ENCODE measurements at places on chromosomes 2 and 18.

GRCh38 chr2:165274698-165275097, 35.5 kb downstream of the SCN2A start:
- peak; percentile 14 for DNase-seq

DNA sequence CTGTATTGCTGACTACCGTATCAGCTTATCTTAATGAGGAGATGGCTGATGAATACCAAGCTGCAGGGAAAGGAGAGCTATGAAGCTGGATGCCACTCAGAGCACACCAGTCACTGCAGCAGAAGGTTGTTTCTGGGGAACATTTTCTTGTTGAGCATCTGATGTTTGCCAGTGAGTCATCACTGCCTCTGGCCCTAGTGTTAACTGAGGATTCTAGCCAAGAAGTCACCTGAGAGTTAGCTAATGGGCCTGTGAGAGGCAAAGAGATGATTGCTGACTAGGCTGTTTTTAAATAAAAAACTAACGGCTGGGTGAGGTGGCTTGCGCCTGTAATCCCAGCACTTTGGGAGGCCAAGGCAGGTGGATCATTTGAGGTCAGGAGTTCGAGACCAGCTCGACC, 37.9 kb downstream of the CCDC150 start:
- peak; percentile 56 for DNase-seq

DNA sequence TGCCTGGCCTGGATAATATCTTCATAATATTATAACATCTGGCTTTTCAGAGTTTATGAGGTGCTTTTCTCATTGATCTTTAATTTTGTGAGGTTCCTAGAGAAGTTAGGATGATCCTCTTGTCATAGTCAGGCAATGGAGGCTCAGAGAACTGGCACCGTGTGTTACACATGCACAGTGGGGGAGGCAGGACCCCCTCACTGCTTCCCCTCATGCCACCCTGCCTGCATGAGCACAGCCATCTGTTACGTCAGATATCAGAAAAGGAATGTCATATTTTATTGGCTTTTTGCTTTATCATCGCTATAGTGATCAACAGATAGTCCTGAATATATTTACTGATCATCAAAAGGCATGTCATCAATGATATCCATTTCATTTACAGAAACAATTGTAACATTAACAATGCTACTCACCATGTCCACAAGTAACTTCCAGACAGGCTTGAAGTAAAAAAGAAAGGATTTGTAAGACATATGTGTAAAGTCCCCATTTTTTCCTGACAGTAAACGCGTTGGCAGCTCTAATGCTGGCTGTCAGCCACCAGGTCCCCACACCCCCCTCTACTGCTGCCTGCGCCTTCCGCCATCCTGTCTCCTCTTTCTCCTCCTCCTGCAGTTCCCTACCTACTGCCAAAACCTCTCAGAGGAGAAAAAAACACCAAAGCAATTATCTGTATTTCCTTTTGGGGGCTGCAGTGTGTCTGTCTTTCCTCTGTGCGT, 18.8 kb downstream of the ENOSF1 start:
- DNase-seq = no peak

DNA sequence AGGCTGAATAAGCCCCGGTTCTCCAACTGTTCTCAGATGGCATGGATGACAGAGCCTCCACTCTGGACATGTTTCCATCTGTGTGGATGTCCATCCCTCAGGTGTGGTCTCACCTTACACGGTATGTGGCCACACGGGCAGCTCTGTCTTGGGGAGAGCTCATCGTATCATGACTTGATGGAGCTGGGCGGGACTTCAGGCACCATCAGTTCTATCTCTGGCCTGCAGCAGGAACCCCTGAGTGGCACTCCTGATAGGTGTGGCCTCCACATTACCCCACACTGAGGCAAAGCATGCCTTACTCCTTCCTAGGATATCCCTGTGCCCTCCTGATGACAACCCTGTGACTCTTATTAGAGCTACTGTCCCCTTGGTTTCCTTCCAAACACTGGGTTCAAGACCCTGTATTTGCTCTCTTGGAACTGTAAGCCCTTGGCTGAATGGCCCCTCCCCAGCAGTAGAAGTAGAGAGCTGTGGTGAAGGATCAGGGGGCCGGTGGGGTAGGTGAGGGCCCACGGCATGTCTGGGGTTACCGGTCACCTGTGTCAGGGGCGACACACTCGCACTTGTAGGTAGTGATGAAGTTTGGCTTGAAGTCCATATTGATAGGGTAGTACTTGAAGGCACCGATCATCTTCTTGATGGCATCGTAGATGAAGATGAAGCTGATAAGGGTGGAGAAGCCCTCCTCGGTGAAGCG, 48.2 kb downstream of the MTHFD2 start:
- no peak for DNase-seq

- DNase-seq = peak; percentile 89
These were observed 66.1 kb downstream of the NAB1 start for GRCh38 chr2:190714958-190715357.

- no peak for DNase-seq
These were observed 306.0 kb downstream of the FBXO15 start for GRCh38 chr18:73841661-73842060.

GRCh38 chr2:149388120-149388816, 57.9 kb downstream of the LYPD6 start:
- no peak for DNase-seq

DNA sequence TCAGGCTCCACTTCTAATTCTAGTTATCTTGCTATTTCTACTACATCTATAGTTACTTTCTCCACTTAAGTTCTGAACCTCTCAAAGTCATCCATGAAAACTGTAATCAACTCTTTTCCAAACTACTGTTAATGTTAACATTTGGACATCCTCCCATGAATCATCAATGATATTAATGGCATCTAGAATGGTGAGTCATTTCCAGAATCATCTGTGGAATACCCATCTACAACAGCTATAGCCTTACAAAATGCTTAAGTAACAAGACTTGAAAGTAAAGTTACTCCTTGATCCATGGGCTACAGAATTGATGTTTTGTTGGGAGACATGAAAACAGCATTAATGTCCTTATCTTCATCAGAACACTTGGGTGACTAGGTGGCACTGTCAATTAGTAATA, 35.4 kb downstream of the BARD1 start:
- peak; percentile 47 for DNase-seq

DNA sequence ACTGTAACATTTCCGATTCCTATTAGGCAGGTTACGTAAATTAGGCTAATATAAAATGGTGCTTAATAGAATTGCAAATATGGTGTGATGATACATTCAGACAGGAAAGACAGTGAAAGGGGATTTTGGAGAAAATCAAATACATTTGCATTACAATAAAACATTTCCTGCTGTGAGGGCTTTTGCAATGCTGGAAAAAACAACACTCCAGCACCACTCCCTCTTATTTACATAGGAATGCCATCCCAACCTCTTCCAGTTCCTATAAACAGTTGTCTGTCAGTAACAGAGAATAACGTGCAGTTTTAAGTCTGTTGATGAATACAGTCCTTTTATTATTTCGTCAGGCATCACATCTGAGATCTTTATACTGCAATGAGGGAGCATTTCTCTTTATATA, 298.8 kb upstream of the FANCL start:
- peak; percentile 10 for DNase-seq

DNA sequence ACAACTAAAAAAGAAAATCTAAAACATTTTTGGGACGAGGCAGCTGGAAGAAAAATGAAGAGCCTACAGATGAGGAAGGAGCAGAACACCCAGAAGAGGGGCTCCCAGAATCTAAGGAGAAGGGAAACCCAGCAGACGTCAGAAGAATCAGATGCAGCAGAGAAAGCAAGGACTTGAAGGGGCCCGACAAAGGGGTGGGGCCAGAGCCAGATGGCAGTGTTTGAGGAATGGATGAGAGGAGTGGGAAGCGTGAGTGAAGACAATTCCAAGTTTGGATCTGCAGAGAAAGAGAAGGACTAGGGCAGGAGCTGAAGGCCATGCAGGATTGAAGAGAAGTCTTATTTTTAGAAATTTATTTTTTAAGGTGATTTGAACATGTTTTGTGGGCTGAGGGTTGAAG, 19.3 kb downstream of the PTMA start:
- no peak for DNase-seq

DNA sequence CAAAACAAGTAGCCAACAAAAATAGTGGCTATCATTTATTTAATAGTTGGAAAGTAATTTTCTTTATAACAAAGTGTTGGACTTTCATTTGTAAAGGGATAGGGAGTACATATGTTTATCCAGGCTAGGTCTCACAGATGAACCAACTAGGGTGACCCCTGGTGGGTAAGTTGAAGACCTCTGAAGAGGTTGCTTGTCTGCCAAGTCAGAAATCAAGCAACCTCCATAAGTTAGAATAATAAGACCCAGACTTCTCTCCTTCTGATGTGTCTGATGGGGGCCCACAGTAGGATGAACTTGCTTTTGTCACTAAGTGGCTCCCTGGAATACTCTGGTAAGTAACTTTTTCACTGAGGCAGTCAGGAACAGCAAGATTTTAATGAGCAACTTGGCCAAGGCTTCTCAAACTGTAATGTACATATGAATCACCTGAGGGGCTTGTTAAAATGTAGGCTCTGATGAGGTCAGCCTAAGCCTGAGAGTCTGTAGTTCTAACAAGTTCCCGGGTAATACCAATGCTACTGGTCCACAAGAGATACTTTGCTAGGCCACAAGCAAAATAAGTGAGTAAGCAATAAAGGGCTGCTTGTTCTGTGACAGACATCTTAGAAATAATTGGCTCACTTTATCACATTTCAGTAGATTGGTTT, 319.6 kb downstream of the PIK3C3 start:
- no peak for DNase-seq

DNA sequence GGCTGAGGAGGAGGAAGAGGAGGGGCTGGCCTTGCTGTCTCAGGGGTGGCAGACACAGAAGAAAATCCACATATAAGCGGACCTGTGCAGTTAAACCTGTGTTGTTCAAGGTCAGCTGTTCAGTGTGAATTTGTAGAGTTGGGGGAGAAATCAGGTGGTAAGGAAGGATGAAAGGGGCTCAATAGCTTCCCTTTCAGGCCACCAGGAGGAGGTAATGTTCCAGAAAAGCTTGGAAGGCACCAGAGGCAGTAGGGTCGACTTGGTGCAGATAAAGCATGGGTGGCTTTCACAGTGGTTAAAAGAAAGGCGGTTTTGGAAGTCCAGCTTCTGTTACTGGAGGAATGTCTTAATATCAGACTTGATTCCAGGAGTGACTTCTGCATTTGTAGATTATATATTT, 167.4 kb downstream of the THSD7B start:
- DNase-seq = no peak

DNA sequence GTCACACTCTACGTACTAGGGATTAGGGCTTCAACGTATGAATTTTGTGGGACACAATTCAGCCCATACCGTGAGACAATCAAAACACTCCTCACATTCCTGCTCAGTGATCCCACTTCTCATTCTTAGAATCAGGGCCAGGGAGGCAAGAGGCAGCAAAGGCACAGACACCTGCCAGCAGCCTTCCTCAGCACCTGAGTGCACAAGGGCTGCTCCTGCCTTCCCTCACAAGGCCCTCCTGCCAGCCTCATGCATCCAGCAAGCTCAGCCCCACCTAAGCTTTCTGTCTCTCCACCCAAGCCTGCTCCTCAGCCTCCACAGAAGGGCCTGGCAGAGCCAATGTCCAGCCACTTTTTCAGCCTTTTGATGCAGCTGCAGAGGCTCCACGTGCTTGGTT, 141.6 kb downstream of the SP3 start:
- no peak for DNase-seq

DNA sequence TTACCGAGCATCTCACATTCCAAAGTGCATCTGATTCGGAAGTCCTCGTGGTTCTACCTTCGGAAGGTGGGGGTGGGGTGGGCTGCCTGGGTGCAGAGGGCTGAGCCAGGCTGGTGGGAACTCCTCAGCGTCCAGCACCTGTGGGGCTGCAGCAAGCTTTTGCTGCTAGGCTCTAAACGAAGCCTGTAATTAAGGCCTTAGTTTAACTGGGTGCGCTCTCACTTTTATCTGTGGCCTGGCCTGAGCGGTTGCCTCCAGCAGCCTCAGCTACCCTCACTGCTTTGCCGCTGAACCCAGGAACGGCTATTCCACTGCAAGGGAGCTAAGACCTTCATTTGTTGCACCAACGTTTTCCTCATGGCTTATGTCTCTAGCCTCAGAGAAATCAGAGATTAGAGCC, 48.4 kb downstream of the TMEM17 start:
- no peak for DNase-seq

DNA sequence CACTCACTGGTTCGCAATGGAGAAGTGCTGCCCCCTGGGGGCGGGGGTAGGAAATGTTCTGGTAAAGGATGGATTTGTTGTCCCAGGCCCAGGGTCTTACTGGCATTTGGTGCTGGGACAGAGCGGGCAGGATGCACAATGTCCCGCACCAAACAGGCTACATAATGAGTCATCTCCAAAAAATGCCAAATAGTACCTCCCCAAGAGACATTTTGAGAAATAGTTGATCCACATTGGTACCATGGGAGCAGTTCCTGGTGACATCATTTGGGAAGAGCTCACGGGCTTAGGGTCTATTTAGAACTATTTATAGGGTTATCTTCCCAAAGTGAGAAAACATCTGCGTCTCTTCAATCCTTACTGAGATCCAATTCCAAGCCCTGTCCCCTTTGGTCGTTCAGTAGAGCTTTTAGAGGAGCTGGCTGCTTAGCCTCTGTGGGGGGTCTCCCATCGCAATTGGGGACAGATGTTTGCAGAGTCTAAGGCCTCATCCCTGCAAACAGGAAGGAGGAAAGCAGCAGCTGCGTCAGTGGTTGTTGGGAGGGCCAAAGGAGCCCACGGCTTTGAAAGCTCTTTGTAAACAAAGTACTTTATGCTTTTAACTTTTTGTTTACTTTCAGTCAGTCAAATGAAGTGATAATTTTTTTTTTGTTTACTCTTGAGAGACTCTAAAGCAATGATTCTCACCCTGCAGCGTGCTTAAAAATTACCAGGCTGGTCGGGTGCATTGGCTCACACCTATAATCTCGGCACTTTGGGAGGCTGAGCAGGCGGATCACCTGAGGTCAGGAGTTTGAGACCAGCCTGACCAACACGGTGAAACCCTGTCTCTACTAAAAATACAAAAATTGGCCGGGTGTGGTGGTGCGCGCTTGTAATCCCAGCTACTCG, 49.3 kb downstream of the GREB1 start:
- DNase-seq = no peak

DNA sequence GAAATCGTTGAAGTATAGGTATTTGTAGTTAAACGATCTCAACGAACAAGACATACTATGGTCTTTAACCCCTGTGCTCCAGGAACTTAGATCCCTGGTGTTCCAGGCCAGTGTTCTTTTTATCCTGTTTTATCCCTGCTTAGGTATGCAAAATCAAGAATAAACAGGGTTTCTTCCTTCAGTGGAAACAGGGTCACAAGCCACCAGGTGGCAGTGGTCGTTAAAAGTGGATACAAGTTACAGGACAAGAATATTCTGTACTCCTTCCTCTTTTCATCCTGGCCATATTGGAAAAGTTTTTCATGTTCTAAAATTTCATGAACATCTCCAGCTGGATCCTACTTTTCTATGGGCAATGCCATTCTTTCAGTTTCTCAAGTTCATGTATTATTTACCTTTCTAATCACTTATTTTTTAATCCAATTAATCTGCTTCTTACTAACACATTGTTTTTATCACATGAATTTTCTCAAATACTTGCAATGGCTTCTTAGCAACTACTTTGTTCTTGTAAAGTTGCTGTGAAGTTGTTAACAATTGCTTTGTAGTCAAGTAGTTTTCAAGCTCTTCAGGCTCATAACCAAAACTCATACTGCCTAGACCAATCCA, 16.4 kb upstream of the HNMT start:
- peak; percentile 47 for DNase-seq

GRCh38 chr2:218396688-218397462, 2.8 kb upstream of the CTDSP1 start:
- peak; percentile 53 for DNase-seq
